ENCODE measurements at places on chromosomes 4 and X.

DNA sequence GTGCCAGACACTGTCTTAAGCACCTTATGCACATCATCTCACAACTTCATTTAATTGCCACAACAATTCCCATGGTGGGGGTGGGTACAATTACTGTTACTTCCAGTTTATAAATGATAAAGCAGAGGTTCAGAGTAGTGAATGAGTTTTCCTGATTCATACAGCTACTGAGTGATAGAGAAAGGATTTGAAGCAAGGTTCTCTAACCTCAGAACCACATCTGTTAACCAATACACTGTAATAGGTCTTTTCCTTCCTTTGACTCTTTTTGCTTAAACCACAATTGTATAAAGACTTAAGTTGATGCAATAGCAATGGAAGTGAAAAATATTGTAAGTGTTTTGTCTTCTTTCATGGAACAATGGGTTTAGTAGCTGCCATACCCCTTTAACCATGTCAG is 43.5 kb upstream of the PAK3 start:
- DNase-seq, result no peak

DNA sequence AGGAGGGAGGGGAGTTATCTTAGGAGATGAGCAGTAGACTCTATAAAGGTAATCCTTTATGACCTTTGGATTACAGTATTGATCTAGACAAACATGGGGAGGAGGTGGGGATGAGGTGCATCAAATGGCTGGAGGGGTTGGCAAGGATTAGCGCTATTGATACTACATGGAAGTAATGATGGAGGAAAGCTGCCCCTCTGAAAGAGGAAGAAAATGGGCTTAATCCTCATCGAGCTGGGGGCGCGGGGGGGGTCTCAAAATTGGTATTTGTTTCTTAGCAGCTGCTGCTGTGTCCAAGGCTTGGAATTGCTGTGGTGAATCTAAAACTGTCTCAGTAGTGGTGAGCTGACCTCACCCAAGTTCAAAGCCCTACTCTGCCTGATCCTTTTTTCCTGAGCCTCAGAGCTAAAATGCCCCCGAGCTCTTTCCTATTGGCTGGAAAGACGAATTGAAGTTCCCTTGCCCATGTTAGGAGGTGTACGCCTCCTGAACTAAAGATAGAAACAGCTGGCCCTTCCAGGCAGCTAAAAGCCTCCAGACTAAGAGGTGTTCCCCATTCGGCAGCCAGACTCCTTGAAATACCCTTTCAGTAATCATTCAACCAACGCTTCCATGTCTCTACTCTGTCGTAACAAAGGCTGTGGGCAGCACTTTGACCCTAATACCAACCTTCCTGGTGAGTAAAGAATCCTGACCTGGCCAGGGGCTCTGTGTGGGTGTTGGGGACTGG is at the start of gene ITGB1BP2:
Gene ITGB1BP2, plus strand, starts transcription at position 556 of the 730 bp plus-strand sequence. Its CDS starts 57 bp downstream, at position 613.
- no peak for DNase-seq

- no peak for DNase-seq
Observed at GRCh38 chrX:10352536-10352935, 195.8 kb downstream of the CLCN4 start.

DNA sequence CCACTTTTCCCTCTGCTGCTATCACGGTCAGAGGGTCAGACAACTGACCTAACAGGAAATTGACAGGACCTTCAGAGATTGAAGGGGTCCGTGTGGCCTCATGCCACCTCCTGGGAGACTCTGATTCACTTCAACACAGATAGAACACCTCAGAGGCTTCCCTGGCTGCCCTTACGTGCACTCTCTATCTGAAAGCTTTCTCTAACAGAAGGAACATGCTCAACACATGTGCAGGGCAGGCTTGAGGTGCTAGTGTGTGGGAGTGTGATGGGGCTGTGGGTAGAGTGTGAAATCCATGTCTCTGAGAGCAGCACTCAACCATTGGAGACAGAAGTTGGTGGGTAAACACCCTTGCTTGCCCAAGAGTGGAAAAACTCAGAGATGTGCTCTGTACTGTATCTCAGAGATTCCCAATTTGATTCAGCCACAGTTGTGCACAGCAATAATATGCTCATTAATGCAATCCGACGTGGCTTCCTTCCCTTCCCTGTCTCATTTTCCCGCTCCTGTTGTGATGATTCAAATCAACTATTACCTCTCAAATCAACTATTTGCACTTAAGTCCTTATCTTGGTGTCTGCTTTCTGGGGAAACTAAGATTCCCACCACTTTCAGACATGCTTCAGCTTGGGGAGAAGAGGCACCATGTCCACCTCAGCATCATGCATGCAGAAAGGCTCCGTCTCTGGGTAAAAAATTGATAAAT is 62.0 kb upstream of the MAGEB2 start:
- DNase-seq, result no peak

DNA sequence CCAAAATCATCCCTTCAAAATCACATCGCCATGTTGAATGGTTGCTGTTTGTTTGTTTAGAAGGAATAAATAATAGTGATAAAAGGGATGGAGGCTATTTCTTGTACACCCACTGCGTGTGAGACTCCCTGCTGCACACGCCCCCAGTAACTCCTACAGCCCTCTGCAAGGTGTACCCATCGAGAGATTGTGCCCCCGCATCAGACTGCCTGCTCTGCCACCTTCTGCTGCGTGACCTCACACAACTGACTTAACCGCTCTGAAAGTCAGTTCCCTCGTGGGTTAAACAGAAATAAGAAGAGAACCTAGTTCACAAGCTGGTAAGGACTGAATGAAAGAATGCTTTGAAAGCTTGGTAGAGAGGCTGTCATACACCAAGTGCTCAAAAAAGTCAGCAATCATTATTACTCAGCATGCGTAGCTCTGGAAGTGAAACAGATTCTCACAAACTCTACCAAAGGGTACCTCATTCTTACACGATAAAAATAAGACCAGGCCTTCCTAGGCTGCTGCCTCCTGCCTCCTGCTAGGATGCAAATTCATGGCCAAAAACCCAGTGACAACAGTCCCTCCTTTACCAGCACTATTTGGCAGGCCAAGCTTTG is 147.1 kb downstream of the CPEB2 start:
- no peak for DNase-seq

DNA sequence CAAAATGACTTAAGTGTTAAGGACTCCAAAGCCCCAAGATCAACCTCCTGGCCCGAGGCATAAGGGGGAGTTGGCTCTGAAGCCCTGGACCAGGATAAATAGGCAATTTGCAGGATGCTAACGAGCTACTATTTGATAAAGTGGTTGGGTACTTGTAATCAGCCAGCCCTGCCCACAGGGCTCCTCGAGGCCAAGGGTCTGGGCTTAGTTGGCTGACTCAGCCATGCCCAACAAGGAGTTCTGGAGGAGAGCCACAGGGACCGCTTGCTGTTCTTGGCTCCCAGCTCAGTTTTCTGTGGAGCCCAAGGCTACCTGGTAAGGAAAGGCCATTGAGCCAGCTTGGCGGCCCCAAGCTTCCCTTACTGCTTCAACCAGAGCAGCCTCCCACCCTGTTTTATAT is 7.8 kb downstream of the HMGB3 start:
- no peak for DNase-seq

GRCh38 chrX:18677161-18677869 is 5.4 kb upstream of the RS1 start:
- peak; percentile 26 for DNase-seq

GRCh38 chr4:101304916-101305315 is 42.4 kb downstream of the PPP3CA start:
- DNase-seq, result no peak

DNA sequence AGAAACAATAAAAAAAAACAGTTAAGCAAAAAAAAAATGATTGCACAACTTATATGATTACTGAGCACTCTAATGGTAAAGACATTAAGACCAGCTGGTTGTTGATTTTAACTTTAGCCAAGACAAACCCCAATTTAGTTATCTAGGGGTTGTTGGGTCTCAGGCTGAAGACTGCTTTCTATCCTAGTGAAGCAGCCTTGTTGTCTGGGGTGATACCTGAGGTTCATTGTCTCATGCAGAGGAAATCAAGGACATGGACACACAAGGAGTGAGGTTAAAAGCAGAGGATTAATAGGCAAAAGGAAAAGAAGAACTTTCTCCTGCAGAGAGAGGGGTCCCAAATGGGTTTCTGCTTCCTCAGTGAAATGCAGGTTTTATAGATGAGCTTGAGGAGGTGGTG is 40.0 kb upstream of the CYP2U1 start:
- no peak for DNase-seq

GRCh38 chr4:100828986-100829685 is 311.3 kb upstream of the EMCN start:
- DNase-seq, result peak; percentile 24

DNA sequence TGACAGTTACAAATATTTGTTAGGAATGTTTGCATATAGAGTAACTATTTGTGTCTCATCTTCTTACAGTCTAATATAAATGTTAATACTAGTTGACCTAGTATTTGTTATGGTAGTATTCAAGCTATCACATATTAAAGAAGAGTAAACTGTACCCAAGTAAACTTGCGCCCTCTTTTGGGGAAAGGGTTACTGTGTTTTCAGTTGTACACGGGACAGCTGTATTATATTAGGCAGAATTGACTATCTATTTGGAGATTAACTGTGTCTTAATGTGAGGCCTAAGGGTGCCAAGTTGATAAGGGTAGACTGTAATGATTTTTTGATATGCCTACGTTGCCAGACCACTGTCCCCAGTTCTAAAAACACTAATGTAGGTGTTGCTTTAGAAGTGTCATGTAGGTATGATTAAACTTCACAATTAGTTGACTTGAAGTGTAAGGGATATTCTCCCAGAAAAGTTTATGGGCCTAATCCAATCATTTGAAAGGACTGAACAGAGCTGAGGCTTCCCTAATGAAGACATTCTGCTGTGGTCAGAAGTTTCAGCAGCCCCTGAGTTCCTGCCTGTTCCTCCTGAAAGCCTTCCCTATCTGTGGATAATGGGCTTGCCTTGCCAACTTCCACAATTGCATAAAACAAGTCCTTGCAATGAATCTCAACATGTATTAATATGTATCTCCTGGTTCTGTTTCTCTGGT is 172.8 kb upstream of the CXCL13 start:
- DNase-seq, result no peak

- DNase-seq, result no peak
Observed at GRCh38 chr4:17055788-17056187, 157.3 kb upstream of the LDB2 start.

GRCh38 chr4:43066415-43066814 is 173.9 kb downstream of the GRXCR1 start:
- DNase-seq, result no peak

DNA sequence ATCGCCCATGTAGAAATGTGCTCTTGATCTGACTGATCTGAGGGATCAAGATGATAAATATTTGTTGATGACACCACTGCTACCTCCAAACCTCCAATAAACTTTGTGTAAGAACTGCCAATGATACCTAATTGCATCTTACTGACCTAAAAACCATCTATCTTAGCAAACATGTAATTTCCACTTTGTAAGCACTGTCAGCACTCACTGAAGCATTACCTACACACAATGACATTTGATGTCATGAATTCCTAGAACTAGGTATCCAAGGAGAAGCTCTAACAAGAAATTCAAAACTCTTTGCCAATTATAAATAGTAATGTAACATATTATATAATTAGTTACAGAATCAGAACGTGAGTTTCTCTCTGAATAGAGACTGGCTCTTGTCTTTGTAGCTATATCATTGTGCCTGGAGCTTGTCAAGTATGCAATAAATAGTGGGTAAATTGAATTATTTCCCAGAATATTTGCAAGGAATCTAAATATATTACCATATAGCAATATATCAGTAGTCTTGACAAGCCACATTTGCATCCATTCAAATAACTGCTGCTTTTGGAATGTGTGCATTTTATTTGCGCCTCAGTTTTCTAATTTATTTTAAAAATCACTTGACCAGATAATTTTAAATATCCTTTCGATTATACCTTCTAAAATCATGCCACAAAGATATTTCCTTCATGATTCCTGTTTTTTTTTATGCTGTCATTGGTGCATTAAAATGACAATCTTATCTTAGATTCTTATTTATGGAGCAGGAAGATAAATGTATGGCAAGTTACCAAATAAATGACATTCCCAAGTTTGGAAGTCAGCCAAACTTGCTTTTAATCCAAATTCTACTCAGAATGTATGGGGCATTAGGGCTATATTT is 232.3 kb upstream of the NEIL3 start:
- no peak for DNase-seq

GRCh38 chr4:138672393-138672976 is 343.1 kb upstream of the NOCT start:
- no peak for DNase-seq

DNA sequence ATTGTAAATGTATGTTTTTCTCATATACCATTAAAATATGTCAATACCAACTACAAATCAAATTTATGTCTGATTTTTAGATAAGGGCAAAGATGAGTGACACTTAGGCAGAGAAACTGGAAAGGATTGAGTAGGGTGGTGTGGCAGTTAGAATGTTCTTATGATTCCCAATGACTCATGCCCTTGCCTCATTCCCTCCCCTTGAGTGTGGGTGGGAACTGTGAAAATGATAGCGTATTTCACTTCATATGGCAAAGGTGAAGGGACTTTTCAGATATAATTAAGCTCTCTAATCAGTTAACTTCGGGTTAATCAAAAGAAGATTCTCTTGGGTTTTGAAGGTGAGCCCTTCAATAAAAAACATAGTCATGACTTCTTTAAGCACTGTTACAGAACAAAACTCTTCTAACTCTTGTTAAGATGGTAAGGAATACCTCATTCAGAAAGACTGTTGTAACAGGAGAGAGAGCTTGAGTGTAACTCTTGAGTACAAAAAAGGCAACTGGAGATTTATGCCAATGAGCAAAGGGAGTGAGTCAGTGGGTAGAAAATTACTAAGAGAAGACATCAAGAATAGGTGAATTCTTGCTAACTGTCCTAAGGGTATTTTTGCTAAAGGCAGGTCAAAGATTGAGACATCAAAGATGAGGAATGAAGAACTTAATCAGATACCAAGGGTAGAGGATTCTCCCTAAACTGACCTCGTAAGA is 329.5 kb downstream of the KCTD8 start:
- DNase-seq, result no peak

DNA sequence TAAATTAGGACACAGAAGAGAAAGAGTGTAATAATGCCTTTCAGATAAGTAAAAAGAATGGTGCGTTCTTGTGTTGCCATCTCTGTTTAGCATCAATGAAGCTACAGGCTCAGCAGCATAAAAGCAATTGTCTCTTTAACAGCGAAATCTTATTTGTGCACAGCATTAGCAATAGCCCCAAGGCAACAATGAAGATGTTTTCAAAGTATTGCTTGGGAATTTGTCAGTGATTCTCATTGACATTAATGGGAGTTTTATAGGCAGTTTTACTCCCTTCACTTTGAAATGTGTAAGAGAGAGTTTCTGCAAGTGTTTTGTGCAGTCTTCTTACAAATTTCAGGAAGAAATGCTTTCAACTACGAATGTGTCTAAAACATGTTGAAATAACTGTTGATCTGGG is 633.0 kb downstream of the TLL1 start:
- DNase-seq, result no peak

DNA sequence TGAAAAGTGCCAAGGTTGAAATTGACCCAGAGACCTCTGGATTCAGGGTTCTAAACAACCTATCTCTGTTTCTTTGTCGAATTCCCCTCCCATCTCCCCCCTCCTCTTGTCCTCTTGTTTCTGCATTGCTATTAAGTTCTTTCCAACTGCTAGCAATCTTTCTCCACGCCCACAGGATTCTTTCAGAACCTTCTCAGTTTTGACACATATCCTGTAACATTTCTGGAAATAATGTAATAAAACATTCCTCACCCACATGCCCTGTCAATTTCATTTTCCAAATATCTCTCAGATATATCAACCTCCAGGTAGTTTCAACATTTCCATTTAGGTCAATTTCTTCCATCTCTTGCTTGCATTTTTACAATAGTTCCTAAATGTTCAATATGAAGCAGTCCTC is 1105.9 kb downstream of the ARAP2 start:
- no peak for DNase-seq

GRCh38 chr4:93732509-93732908 is 96.0 kb upstream of the ATOH1 start:
- DNase-seq, result no peak

Measured in LoVo (cell line).